DMS79 treated with DMSO at 0.1 percent for 48 hours (cell line): ENCODE measurements at places on chromosomes 4 and X.

GRCh38 chr4:120874792-120875774 is 47.4 kb downstream of the PRDM5 start:
- DNase-seq = no peak

GRCh38 chr4:108486046-108486445 is 134.3 kb upstream of the RPL34 start:
- no peak for DNase-seq

DNA sequence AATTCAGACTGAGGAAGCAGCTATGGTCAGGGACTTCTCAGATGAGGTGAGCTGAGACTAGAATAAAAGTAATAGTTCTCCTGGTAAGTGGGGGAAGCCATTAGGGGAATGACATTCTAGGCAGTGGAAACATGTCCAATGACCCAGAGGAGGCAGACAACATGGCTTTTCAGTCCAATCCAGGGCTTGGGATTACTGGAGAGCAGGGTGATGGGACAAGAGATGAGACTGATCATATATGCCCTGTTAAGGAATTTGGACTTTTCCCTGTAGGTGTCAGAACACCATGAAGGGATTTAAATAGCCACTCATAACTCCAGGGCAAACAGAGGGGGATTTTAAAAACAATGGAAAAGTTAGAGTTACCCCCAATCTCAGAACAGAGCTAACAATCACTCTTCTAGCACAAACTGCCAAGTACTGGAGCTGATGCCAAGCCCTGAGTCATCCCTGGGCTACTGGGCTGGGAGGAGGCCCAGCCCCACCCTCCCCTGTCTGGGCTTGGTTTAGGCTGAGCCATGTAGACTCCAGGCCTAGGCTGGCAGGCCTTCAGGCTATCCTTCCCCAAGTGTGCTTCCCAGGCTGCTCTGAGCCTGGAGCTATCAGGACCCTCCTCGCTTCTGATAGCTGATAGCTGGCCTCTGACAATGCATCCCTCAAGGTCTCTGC is 22.7 kb upstream of the MSN start:
- DNase-seq = no peak

- DNase-seq = no peak
Measured at GRCh38 chrX:108198420-108198819, 106.8 kb downstream of the ATG4A start.

DNA sequence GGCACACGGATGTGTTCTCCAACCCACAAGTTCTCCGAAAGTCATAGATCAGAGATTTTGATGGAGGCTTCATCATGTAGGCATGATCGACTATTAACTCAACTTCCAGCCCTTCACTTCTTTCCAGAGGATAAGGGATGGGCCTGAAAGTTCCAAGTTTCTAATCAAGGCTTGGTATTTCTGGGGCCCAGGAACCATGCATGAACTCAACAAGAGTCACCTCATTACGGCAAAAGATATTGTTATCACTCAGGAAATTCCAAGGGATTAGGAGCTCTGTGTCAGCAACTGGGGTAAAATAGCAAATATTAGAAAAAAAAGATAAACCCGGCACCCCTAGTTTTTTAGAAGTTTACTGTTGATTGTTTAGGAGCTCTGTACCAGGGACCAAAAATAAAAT is 240.1 kb upstream of the PPP1R2C start:
- no peak for DNase-seq

GRCh38 chrX:150365990-150366911 is 3.1 kb downstream of the MAMLD1 start:
- peak; percentile 45 for DNase-seq

DNA sequence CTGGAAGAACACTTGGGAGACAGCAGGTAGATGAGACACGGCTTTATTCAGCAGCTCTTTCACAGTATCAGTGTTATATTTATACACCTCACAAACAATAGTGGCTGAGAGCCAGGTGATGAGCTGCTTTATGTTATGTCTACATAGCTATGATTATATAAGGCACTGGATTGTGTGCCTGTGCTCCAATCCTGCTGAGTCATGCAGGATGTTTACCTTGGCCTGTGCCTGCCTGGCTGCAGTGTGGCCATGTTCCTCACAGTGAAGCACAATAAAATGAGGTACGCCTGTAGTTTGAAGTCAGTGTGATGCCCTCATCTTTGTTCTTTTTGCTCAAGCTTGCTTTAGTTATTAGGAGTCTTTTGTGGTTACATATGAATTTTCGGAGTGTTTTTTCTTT is 31.3 kb downstream of the CXCL13 start:
- no peak for DNase-seq

- DNase-seq = no peak
Measured at GRCh38 chr4:145130788-145131399, 32.8 kb downstream of the ABCE1 start.

- DNase-seq = peak; percentile 16
Measured at GRCh38 chr4:150297861-150298474, 219.7 kb downstream of the DCLK2 start.
